ENCODE measurements at places on chromosomes 3 and 15.

DNA sequence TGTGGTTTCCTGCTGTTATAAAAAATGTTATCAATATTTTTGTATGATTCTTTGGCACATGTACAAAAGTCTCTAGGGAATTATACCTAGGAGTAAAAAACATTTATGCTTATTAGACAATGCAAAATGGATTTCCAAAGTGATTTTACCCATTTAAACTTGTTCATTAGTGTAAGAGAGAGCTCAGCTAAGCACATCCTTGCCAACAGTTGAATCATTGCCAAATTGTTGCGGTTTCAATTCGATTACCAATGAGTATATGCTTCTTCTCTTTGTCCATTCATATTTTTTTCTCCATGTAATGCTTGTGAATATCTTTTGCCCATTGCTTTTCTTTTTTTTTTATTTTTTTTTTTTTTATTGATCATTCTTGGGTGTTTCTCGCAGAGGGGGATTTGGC lies 17.2 kb downstream of the CASR start:
- ATAC-seq = no peak

DNA sequence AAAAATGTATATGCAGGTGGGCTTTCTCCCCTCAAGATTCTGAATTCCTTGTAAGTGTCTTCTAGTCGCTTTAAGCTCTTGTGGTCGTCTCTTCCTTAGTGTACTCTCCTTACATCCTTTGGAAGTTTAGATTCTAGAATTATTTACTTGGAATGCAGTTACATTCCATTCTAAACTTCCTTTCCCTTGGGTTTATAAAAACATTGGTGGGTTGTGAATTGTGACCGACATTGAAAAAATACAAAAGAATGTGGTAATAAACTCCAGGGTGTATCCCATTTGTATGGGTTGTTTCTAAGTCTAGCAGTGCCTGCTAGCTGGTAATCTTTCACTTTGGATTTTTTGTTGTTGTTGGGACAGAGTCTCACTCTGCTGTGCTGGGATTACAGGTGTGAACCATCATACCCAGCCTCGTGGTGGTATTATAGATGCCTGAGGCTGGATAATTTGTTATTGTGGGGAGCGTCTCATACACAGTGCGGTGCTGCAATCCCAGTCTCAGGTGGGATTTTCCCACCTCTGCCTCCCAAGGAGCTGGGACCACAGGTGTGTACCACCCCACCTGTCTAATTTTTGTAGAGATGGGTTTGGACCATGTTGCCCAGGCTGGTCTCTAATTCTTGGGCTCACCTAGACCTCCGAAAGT lies 9.1 kb downstream of the CHD2 start:
- no peak for ATAC-seq

- no peak for ATAC-seq
These were observed 90.6 kb downstream of the RSL24D1 start for GRCh38 chr15:55106155-55106554.

- ATAC-seq = peak; percentile 18
These were observed 106.8 kb upstream of the SLC2A2 start for GRCh38 chr3:171133337-171133736.

DNA sequence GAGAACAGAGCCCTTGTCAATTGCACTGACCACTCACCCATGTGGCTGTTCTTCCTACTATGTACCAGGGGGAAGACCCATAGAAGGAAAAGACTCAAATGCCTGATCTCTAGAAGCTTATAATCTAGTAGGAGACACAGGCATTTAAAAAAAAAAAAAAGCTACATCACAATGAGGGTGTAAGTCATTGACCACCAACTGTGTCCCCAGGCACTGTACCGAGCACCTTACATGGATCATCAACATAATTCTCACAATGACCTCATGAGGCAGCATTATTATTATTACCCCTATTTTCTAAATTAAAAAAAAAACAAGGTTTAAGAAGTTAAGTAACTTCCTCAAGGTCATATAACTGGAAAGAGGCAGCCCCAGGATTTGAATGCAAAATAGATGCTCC lies 247.4 kb downstream of the SHOX2 start:
- no peak for ATAC-seq

- no peak for ATAC-seq
These were observed 11.7 kb downstream of the ISG20 start for GRCh38 chr15:88650556-88650955.

GRCh38 chr15:40845036-40845435 lies 1.2 kb downstream of the SPINT1 start:
- no peak for ATAC-seq

- ATAC-seq = peak; percentile 35
These were observed 966 bp upstream of the PKM start for GRCh38 chr15:72231833-72232478.

DNA sequence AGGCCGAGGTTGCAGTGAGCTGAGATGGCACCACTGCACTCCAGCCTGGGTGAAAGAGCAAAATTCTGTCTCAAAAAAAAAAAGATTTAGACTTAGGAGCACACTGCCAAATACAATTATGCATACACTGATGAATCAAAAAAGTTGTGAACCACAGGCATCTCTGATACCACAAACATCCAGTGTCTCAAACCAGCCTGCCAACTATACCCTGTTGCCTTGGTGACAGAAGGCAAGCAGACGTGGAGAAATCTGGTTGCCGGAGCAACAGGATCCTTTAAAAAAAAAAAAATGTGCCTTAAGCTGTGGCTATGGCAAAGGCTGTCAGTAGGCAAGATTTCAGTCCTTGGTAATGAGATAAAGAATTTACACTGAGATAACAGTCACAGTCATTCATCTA lies 202.3 kb downstream of the NEK10 start:
- ATAC-seq = peak; percentile 91

GRCh38 chr15:66128116-66128680 lies 125.4 kb downstream of the MEGF11 start:
- ATAC-seq = no peak

DNA sequence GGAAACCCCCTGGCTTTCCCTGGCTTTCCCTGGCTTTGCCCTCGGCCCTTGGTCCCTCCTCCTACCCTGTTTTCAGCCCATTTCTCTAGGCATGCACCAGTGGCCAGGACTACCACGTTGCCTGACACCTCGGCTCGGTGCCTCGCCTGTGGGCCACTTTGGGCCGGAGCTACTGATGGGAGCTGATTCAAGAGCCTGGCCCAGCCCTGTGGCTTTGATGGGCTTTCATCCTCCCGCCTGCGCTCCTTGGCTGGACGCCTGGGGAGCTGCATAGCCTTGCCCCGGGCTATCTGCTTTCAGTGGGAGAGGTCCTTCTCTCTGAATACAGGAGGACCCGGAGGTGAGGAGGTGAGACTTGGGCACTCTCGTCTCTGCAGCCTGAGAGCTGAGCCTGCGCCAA lies 192.7 kb upstream of the HES1 start:
- ATAC-seq = no peak

GRCh38 chr15:75653347-75653913 lies 5.7 kb downstream of the SNX33 start:
- no peak for ATAC-seq

- no peak for ATAC-seq
These were observed 8.7 kb downstream of the TEX264 start for GRCh38 chr3:51679777-51680176.

DNA sequence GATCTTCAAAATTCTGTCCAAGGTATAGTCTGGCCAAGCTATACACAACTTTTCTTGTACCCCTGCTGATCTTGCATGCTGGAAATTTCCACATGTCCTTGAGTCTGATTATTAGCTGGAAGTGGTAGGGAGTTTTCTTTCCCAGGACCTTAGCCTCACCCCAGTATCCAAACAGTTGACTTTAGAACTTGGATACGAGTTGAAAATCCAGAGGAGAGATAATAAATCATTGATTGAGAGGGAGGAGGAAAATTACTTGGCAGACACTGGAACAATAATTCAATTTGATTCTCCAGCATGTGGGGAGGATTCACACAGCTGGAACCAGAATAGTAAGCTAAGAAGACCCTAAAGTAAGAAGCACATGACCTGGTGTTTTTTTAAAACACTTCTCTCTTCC lies 116.4 kb downstream of the IL5RA start:
- ATAC-seq = no peak

DNA sequence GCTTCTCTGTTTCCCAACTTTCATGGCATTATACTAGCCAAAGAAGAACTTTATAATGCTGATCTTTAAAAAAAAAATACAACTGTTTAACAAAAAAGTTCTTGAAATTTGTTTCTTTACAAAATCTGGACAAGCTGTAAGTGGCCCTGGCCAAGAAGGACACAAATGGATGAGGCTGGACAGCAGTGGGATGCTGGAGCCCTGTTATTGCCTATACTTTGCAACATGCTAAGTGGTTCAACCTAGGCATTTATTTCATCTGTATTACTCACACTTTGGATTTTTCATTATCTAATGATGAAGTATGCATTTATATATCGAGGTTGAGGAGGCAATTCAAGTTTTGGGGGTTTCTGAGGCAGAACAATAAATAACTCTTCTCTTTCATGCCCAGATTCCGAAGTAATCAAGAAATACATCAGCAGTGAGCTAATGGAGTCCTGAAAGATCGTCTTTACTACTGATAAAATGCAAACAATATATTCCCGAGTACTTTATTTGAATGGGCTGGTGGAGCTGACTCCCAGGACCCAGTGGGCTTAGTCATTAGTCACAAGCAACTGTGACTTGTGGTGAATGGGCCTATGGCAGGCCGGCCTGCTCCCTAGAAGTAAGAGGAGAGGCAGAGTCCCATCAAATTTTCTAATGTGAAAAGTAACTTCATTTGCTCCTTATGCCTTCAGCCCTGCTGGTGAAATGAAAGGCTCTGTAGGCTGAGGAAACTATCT lies 177.3 kb upstream of the DPH6 start:
- ATAC-seq = peak; percentile 59

DNA sequence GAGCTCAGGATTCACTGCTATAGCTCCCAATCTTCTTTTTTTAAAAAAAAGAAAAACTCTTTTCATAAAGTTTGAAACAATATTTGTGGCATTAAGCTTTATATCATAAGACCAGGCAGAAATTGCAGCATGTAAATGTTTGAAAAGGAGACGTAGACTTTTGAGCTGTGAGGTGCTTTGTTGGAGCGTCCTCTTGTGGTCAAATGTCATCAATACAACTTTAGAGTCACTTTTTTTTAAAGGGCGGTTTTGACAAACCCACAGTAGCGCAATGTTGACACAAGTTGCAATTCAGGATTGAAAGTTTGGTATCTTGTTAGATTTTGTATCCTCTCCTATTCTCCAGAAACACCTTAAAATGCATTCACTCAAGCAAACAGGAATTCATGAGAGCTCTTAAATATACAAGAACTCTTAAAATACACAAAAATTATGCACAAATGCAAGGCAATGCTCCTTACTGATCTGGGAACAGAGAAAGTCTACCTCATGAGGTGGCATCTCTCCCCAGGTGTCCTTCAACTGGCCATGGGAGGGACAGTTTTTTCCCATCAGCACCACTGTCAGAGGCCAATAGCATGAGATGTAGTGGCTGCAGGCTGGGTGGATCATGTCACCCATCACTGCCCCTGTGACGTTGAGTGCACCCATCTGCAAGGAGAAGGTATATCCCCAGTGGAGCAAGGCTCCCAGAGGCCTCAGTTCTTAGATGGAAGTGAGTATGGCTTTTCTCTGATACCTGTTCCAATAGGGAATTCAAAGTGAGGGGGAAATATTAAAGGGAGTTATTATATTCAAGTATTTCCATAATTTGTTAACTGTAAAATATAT lies 70.7 kb downstream of the ANXA2 start:
- peak; percentile 60 for ATAC-seq

GRCh38 chr3:192467230-192468140 lies 259.9 kb downstream of the FGF12 start:
- peak; percentile 94 for ATAC-seq

DNA sequence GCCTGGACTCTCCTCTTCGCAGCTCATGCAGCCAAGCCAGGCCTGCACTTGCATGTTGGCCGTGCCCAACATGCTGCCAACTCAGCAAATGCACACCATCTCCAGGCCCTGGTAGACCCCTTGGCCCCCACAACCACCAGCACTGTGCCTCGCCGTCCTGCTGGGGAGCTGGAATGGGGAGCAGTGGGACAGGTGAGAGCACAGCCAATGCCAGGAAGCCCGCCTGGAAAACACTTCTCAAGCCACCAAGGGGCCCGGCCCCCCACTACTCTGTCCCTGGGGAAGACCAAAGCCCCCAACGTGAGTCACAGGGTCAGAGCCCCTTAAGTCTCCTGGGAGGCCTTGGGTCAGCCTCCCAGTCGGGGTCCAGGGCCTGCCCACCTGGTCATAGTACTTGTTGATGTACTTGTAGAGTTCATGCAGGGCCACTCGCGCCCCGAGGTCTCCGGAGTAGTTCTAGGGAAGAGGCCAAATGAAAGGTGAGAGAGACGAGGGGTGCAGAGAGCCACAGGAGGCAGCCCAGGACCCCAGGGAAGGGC lies 24.5 kb downstream of the PLXNB1 start:
- ATAC-seq = no peak

- ATAC-seq = no peak
These were observed 102.5 kb upstream of the TRPM1 start for GRCh38 chr15:31203999-31204398.

- ATAC-seq = no peak
These were observed 6.6 kb downstream of the MYO5C start for GRCh38 chr15:52288986-52289385.

GRCh38 chr15:60546744-60547143 lies 67.8 kb upstream of the ICE2 start:
- no peak for ATAC-seq

- no peak for ATAC-seq
These were observed 44.9 kb downstream of the PEX5L start for GRCh38 chr3:179991883-179992282.

DNA sequence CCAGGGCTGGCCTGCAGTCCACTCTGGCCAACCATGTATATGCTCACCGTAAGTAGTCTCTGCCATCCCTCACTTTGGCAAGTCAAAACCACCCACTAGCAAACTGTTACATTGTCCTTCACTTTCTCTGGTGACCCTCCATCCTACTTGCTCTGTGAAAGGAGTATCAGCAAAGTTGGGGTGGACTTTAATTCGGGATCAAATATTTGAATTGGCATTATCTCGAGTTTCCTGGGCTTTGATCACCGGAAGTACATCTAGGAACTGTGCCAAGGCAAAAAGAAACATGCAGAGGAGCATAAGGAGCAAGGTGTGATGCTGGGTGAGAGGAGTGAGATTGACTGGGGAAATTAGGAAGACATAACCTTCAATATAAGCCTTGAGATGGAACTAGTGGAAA lies 188.9 kb upstream of the P2RY1 start:
- ATAC-seq = no peak

DNA sequence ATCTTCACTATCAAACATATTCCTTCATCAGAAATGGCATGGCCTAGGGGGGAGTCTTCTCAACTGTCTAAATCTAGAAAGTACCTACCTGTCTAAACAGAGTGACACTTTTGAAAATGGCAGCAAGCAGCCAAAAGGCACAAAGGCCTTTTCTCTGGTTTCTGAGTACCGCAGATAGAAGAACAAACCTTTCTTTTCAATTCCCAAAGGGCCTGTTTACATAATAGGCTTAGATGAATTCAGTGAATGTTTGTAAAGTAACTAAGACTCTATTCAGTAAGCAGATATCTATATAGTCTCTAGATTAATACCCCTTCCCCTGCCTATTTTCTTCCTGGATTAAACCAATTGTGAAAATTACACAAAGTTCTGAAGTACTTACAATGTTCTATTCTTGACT lies 7.1 kb downstream of the MYEF2 start:
- ATAC-seq = no peak

Data from SK-N-SH treated with all-trans-retinoic acid at 6 μM for 48 hours (cell line).